Right lung (tissue), 10 donors: ENCODE measurements at places on chromosomes 4 and X.
A peak's percentile ranks its signal among the peaks of the same experiment; 100 is the strongest.

DNA sequence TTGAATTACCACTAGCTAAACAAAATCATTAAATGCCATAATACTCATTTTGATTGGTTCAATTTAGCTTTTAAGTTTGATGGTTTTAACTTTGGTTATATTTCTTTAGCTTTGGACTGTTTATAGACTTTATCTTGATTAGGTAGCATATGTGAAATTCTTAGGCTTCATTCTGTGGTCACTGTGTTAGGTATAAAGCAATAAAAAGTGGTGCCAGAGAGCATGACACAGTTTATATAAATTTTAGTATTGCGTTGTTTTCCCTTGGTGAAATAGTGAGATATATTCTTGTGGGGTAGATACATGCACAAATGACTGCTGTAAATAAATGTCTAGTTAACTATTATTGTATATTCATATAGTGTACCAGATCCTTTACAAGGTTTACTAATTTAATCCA lies 474.2 kb upstream of the GRID2 start:
- no peak for DNase-seq

GRCh38 chr4:59484944-59485343 lies 1715.2 kb upstream of the ADGRL3 start:
- no peak for DNase-seq

DNA sequence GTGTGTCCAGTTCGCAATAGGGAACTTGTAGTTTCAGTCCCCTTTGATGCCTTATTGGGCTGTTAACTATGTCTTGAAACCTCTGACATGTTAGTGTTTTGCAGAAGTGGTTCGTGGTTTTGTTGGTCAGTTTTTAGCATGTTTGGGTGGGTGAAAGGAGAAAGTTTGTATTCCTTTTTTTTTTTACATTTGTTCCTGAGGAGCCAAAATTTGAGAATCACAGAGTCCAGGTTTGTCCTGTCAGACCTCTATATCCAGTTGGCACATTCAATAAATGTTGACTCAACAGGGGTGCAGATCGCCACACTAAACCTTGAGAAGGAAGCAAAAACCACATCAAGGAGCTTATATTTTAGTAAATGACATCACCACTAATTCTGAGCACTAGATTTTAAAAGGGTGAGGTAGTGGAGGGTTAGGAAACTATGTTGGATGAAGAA lies 26.2 kb downstream of the DLG3 start:
- DNase-seq = no peak

DNA sequence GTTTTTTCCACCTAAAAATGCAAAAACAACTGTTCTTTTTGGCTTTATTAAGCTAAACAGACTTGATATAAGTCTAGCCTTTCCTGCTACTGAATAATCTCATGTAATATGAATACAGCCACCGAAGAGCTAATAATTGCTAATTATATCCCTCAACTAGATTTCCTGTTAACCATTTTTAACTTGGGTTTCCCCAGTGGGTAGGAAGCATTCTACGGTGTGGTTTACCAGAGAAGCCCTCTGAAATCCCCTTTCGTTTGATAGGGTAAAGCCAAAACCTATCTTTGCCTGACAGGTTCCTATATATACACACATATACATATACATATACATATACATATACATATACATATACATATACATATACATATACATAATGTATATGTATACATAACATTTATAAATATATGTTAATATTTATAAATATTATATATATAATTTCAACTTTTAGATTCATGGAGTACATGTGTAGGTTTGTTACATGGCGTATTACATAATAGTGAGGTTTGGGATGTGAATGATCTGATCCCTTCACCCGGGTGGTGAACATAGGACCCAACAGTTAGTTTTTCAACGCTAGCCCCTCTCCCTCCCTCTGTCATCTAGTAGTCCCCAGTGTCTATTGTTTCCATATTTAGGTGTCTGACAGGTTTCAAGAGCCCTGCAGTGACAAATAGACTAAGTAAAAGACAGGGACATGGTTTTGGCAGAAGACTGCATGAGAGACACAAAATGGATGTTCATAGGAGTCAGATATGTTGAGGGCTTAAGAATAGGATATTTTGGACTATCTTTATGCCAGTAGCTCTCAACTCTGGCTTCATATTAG lies 62.4 kb downstream of the ATXN3L start:
- no peak for DNase-seq

DNA sequence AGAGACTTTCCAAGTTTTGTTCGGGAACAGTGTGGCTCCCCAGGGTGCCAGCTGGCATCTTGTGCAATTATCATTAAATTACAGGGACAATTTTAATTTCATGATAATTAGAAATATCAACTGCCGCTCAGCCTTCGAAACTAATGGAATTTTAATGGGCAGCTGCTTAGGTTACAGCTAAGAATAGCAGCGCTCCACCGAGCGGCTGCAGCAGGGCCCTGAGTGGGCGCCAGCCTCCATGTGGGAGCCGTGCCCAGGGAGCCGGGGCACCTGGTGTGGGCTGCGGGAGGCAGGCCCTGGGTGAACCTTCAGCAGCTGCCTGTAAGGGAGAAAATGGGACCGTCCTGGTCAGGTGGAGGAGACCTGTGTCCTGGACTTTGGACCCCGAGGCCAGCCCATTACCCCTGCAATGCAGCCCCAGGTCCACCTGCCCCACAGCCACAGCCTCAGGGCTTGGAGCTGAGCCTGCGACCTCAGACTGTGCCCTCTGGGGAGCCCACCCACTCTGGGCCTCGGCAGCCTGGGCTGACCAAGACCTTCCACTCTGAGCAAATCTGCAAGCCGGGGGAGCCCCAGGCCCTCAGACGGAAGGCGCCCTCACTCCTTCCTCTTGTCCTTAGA lies 21.1 kb downstream of the MSANTD1 start:
- DNase-seq = no peak

- DNase-seq = no peak
Observed at GRCh38 chr4:93747220-93747619, 81.3 kb upstream of the ATOH1 start.

- DNase-seq = no peak
Observed at GRCh38 chr4:159370286-159370685, 267.4 kb downstream of the RAPGEF2 start.

DNA sequence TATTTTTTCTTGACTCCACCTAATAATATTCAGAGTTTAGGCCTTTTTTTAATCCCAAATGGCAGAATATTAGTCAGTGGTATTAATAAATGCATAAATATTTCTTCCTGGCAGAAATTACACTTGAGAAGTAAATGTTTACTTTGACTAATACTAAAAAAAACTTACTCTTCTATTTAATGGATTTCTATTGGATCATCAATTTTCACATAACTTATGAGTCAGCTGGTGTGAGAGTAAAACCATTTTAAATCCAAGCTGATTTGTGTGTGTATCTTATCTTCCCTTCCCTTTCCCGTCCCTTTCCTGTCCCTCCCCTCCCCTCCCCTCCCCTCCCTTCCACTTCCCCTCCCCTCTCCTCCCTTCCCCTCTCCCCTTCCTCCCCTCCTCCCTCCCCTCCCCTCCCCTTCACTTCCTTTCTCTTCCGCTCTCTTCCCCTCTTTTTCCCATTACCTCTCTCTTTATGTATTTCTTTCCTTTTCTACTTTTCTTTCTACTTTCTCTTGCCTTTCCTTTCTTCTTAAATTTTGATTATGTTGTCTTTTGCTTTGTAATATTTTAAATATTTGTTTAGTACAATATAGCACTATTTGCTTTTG lies 630.1 kb upstream of the EPHA5 start:
- no peak for DNase-seq

DNA sequence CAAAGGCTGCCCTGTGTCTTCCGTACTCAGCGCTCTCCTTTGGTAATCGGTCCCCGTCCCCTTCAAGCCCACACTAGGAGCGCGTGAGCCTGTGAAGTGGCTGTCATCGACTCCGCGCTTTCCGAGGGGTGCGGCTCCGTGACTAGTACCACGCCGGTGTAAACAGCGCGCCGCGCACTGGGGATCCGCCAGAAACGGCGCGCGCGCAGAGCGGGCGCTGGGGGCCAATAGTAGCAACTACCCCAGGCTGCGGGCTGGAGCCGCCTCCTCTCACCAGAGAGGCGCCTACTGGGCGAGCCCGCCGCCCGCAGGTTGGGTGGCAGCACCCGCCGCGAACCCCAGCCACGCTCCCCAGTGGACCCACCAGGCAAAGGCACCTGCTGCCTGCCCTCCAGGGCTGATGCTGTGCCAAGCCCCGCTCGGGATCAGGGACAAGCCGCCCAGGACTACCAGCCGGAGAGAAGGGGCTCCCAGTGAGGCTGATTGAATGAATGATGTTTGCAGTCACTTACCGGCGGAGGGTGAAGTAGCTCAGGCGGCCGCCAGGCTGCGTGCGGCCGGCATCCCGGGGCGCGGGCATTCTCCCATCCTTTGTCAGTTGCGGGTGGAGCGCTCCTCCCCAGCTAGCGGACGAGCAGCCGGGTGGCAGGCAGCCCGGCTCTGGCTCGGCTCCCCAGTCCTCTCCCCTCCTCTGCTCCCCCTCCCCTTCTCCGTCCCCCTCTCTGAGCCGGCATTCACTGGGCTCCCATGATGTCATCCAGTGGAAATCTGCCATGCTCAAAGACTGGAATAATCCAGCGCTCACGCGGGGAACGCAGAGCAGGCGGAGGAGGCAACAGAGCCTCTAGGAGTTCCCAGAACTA lies 370.3 kb upstream of the SMIM31 start:
- DNase-seq = peak; percentile 84

- DNase-seq = no peak
Observed at GRCh38 chrX:50913520-50913919, 3.0 kb downstream of the BMP15 start.

DNA sequence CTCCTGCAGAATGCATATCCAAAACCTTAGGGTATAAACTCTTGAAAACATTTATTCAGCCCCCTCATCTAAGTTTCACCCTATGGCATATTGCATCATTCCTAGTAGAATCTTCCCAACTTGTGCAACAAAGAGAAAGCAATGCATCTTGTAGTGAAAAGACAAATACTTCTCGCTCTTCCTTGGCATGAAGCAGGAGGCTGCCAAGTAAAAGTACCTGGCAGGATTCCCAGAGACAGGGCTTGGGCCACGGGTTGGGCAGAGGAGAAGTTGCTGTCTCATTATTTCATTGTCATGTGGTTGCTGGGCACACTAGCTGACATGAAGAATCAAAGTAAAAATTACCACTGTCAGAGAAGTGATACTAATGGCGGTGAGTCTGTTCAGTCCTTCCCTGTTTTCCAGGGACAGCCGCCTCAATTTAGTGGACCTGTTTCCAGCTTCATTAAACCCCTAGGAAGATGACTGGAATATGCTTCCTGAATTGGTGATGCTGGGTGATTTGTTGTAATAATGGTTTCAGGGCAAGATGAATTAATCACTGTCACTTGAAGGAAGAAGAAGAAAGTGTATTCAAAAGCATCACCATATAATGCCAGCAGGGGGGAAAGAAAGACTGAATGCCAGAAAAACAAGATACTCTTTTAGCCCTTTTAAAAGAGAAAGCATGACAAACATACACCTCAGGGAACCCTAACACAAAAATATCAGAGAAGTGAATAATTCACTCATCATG lies 380.5 kb upstream of the IGFBP7 start:
- no peak for DNase-seq
